ENCODE measurements at places on chromosomes 16 and 17. TPM values are rescaled to one million over a fixed set of nuclear protein-coding genes. Genes with fewer than 3 reads are reported as not detected.

DNA sequence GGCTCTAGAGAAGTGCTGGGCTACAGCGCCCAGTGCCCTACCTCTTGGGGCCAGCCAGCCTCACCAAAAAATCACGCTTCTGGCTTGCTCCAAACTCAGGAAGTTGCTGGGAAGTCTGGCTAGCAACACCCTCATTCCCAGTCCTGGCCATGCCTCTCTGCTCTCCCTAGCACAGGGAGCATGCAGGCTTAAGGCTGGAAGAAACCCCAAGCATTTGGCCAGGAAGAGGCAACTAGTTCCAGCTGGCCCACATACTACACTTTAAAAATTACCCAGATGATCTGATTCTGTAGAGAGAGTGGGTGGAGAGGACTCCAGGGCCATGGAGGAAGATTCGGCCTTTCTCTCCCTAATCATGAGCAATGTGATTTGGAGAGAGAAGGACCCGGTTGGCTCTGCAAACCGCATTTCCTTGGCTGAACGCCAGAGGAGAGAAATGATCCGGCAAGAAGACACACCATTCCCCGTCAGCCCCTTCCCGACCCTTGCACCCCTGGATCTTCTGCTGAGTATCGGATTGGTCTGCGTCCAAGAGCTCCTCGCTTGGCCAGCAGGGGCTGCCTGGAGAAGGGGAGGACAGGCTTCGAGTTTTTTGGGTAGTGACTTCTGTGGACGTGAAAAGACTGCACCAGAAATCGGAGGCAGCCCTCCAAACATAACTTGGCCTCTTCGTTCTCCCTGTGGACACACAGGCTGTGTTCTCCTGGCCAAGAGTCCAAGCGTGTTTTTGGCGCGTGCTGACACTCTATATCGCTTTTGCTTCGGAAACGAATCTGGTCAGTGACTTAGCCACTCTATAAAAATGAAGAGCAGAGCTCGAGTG is 406.3 kb downstream of the WWOX start:
- no peak for DNase-seq

DNA sequence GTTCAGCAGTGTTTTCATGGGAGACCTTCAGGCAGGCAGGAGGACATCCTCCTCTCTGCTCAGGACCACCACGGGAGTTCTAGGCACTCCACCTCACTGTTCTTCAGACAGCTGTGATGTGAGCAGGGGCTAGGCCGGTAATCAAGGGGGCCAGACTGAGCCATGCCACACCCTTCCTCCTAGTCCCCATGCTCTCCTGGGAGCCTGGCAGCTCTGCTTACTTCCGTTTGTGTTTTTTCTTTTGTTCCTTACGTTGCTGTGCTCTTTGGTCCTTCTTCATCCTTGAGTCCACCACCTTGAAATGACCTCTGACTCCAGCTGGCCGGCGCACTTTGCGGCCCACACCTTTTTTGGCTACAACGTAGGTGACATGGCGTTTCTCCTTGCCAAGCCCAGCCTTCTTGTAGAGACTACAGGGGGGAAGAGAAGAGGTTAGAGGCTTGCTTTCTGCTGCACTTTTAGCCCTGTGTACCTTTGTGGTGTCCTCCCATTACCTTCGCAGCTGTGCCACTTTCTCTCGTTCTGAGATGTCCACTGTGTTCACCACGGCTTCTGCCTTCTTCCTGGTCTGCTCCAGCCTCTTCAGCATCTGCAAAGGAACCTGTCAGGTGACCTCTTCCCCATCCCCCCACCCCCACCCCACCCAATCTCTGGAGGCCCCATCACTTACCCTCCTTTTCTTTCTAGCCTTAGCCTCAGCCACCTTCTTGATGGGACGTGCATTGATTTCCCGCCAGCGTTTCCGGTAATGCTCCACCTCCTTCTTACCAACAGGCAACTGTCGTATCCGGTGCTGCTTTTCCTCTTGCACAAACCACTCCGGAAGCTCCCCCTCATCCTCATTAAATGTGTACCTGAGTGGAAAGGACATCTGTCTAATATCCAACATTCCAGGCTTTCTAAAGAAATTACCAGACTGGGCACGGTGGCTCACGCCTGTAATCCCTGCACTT is 7.4 kb upstream of the PSMC5 start:
- DNase-seq: no peak

DNA sequence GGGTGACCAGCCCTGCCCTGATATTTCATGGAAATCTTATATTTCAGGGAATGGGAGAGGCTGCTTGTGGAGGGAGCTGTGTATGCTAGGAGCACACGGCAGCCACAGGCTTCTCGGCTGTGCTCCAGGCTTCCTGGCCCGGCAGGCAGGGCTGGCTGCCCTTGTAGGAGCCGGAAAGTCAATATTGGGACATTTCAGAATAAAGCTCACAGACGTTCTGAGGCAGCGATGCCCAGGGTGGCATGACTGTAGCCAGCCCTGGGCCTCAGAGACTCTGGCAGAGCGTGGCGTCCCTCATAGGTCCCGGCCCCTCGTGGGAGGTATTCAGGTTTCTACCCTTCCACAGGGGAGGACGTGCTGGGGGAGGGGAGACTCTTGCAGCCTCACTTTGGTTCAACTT is 65.7 kb downstream of the BANP start:
- DNase-seq: no peak

GRCh38 chr16:8846401-8846932 is 22.3 kb downstream of the CARHSP1 start:
- DNase-seq: no peak

DNA sequence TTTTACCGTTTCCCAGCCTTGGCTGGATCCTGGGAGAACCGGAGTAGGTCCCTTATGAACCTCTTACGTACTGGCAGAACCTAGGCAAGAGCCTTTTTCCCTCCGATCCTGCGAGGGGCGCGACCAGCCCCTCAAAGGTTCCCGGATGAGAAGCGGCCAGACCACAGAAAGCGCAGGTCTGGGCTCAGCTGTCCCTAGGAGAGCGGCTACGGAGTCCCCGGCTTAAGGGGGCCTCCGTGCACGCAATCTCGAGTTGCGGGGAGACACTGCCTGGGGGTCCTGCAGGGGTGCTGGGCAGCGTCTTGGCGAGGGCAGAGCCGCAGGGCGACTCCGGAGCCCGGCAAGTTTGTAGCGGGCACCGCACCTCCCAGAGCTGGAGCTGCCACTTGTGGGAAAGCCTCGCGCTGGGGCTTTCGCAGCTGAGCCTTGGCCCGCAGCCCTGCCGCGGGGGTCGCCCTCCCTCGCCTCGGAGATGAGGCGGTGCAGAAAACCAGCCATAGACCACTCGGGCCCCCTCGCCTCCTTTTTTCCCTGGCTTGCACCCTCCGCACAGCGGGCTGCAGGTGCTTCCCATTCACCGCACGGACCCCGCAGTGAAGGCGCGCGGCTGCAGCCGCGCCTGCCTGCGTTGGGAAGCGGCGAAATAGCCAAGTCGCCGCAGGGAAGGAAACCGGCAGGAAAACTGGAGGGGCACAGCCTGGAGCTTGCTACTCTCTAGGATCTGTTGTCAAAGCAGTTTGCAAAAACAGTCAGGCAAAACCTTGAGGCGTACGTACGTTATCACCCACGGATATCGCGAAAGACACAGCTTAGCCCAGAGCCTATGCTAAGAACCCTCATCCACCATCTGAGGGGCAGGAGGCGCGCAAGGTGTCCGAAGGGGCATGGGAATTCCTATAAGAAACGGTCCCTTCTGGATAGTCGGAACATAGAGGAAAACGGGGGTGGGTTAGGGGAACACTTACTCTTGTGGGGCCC is 834 bp downstream of the CDH8 start:
- DNase-seq: no peak

DNA sequence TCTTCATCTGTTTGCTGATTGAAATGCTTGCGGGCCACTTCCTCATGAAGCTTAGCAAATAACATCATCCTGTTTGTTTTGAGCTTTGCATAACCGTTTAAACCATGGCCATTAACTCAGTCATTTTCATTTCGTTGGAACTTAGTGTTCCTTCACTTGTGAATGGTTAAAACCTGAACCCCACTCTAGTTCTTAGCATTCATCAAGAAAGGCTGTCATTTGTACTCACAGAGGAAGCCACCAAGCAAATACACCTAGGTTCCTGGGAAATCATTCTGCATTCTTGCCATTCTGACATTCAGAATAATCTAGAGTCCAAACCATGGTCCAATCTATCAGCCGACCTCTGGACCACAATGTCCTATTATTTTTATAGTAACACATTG is 8.4 kb upstream of the TAT start:
- DNase-seq: no peak

Gene NKD1
- 1.5 TPM for total RNA-seq

Gene PAM16
- total RNA-seq: 42.4 TPM

Gene MT2A
- 72.7 TPM for total RNA-seq

Gene MFAP4
- total RNA-seq: not detected

Gene CBFA2T3
- 63.3 TPM for total RNA-seq

Gene TSR3
- 45.3 TPM for total RNA-seq

Data from activated B cell treated with CpG ODN at 0.5 μM for 24 hours (primary cell).